Astrocyte (in vitro differentiated cells and primary cell): ENCODE measurements at places on chromosomes 16 and 17. TPM values are rescaled to one million over a fixed set of nuclear protein-coding genes. Genes with fewer than 3 reads are reported as not detected.

TNP2 gene
- total RNA-seq: not detected in 2 replicates

GRCh38 chr16:57876210-57876609 is 73.9 kb upstream of the KIFC3 start:
- H3K27ac ChIP-seq: no peak overlapping the region
- no peaks in the 10 kb centered on the region for H3K36me3 ChIP-seq
- DNase-seq: no peak

- H3K4me3 ChIP-seq: no peak overlapping the region
- no peak for DNase-seq
- H3K4me1 ChIP-seq: peaks cover 10% of the 10 kb centered on the region
- H3K27ac ChIP-seq: no peak overlapping the region
- no peaks in the 10 kb centered on the region for H3K36me3 ChIP-seq
These were observed 5.3 kb upstream of the MAPK7 start for GRCh38 chr17:19372866-19373504.

GRCh38 chr16:78748220-78748929 is 648.9 kb downstream of the WWOX start:
- no peak for DNase-seq
- no peaks in the 10 kb centered on the region for H3K36me3 ChIP-seq
- no peak overlapping the region for H3K27ac ChIP-seq

- DNase-seq: no peak
- H3K36me3 ChIP-seq: no peaks in the 10 kb centered on the region
- H3K27me3 ChIP-seq: no peaks in the 10 kb centered on the region
These were observed 169.1 kb downstream of the HS3ST3B1 start for GRCh38 chr17:14469971-14470370.
